ENCODE measurements at places on chromosomes 4 and X.

GRCh38 chrX:3638280-3638873, 75.1 kb downstream of the PRKX start:
- DNase-seq = no peak

DNA sequence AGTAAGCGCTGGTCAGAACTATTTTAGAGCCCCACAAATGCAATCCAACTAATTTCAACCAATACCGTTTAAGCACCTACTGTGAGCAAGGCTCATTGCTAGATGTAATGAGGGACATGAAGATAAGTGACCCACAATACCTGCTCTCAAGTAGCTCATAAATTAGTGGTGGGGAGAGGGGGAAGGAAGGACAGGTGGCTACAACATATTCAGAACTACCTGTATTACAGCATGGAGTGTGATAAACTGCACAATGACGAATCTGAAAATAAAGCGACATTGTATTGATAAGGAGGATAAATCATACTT, 311.6 kb upstream of the DIAPH2 start:
- DNase-seq = no peak

GRCh38 chr4:148481636-148482035, 39.4 kb upstream of the NR3C2 start:
- DNase-seq = no peak

DNA sequence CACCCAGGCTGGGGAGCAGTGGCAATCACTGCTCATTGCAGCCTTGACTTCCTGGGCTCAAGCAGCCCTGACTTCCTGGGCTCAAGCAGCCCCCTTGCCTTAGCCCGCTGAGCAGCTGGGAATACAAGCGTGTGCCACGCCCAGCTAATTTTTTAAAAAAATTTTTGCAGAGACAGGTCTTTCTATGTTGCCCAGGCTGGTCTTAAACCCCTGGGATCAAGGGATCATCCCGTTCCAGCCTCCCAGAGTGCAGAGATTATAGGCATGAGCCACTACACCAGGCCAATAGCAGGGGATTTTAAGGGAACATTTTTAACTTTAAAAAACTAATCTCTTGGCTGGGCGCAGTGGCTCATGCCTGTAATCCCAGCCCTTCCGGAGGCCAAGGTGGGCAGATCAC, 5.3 kb upstream of the SLC34A2 start:
- DNase-seq = no peak

DNA sequence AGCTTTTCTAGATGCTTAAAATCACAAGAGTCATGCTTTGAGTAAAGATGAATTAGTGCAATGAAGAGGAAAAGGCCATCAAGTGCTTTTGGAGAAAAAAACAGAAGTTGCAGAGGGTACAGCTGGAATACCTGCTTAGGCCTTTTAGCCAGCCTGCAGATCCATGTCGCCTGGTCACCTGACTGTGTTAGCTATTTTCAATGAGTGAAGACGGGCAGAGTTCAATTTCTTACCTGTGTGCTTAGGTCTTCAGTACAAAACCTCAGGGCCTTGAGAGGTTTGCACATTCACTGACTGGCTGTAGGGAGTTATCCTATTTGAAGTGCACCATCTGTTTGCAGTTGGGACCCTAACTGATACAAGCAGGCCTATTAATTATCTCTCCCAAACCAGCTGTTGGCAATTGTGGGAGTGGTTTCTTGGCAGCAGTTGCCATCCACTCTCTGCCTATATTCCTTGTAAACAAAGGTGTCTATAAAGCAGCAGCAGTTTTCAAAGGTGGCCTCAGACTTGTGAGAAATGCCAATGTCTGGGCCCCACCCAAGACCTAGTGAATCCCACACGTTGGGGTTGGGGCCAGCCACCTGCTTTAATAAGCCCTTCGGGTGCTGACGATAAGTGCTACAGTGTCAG, 16.3 kb upstream of the FAT1 start:
- no peak for DNase-seq

GRCh38 chr4:183986971-183987946, 82.2 kb downstream of the STOX2 start:
- peak; percentile 88 for DNase-seq

GRCh38 chr4:184279496-184280061, 61.9 kb upstream of the ENPP6 start:
- DNase-seq = no peak

DNA sequence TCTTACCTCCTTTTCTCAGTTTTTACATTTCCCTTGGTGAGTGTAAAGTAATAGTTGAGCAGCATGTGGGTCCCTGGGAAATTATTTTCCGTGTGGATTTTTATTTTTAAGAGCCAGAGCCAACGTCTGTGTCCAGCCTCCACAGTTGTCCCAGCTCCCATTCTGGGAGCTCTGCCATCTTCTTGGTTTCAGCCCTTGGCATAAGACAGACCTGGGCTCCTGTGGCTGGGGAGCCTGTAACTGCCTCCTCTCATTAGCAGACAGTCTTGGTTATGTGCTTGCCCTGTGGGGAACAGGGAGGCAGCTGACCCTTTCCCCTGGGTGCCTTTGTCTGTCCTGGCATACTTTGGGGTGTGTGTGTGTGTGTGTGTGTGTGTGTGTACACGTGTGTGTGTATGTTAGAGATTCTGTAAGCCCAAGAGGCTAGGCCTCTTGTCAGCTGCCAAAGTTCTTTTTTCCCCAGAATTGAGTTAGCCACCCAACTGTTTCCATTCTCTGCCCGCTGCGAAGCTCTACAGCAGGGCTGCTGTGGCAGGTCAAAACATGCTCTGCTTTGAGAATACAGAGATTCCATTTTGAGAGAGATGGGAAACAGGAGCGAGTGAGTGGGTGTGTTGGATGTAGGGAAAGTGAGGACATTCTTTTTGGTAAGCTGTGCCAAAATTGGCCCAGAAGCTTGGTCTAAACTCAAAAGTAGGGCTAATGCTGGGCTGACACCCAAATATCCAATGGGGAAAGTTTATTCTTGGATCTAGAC, 140.7 kb downstream of the TMEM164 start:
- DNase-seq = no peak

DNA sequence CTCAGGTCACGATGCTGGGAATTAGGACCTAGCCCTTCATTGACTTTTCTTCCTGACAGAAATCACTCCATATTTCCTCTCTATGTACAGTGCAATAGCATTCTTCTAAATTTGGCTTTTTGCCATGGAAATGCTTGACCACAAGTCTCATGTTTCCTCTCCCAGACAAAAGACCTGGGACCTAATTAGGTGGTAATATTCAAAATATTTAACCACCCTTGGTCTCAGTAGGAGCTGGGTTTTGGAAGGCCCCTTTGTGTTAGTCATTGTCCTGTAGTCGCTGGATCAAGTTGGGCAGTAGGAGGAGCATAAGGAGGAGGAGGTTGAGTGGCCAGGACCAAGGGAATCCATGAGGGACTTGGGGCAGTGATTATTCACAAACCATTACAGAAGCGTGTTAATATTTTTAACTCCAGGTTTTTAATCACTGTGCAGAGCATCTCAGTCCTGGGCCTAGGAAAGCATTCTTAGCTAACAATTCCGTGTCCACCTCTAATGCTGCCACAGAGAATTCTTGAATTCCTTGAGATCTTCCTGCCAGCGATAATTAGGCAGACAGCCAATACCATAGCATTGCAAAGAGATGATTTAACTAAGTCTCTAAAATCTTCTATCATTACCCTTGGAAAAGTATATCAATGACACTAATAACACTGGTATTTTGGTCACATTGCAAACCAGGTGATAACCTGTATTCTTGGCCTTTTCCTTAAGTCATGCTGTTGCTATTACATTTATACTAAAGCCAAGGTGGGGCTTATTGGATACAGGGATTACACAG, 25.0 kb upstream of the SHROOM4 start:
- DNase-seq = no peak

DNA sequence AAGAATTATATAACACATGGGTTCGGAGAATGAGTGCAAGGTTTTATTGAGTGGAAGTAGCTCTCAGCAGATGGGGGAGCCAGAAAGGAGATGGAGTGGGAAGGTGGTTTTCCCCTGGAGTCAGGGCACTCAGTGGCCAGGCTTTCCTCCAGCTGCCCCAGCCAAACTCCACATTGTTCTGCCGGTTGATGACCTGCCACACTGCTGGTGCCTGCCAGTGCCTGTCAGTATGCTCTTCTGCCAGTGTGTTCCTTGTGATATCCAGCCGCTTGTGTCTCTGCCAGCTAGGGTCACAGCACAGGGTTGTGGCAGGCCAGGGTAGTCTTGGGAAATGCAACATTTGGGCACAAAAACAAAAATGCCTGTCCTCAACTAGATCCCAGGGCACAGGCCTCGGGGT, 604.8 kb upstream of the TECRL start:
- peak; percentile 22 for DNase-seq

DNA sequence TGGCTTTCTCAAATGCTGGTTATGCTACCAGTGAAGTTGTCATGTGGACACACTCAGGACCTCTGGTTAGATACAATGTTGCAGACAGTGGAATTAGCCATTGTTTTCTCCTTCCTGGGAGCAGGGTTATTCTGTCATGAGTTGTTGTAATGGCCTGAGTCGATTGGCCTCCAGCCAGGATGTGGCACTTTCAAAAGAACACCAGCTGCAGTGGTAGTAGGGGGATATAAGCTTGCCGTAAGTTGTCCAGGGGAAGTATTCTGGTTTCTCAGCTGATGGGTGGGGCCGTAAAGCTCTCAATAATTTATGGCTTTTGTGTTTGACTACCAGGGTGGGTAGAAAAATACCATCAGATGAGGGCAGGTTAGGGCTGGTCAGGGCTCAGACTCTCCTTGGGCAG, 697.5 kb upstream of the GNPDA2 start:
- DNase-seq = no peak

GRCh38 chr4:13984991-13985800, 357.7 kb upstream of the BOD1L1 start:
- no peak for DNase-seq

DNA sequence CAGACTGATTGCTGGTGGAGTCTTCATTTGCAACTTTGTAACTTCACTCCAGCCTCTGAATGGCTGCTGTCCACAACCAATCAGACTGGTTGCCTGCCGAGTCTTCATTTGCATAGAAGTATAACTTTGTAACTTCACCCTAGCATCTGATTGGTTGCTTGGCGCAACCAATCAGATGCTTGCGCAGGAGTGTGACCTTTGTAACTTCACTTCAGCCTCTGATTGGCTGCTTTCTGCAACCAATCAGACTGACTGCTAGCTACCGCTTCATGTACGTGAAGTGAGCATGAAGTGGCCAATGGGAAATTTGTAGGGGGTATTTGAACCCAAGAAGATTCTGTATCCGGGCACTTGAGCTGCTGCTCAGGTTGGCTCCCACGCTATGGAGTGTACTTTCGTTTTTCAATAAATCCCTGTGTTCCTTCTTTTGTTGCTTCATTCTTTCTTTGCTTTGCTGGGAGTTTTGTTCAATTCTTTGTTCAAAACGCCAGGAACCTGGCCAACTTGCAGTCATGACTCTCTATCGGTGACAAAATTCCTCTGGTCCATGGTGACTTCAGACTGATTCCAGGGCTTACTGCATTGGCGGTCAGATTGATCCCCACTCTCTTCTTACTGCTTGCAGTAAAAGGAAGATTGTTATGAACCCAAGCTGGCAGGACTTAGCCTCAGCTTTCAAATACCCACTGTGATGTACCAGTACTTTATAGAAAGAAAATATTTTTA, 46.4 kb upstream of the FGG start:
- DNase-seq = no peak

DNA sequence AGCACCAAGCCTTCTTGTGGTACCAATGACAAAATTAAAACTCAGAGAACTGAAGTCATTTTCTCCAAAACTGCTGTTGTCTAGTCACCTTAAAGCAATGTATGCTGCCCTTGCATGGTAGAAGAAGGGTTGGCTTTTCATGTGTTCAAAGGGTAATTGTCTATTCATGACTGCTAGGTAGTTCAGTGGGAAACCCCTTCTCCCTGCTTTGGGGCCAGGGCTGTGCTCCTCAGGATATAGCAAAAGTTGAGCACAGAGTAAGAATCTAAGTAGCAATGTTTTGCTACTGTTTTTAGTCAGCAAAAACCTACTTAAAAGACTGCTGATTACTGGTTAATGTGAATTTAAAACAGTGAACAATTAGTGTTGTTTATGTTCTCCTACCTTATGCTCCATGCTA, 30.8 kb upstream of the FAM9B start:
- DNase-seq = no peak

- no peak for DNase-seq
Observed at GRCh38 chr4:101689220-101689619, 101.3 kb upstream of the BANK1 start.

DNA sequence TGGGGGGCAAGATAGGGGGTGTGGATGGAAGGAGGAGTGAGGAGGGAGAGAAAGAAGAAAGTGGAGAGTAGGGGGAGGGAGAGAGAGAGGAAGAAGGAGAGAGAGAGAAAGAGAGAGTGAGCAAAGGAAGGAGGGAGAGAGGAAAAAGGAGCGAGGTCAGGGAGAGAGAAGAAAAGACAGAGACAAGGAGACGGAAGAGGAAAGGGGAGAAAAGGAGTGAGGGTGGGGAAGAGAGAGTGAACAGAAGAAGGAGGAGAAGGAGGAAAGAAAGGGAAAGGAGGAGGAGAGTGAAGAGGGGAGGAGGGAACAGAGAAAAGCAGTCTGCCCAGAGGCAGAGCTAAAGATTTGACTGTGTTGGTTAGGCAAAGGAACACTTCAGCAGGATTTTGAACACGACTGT, 181.6 kb downstream of the MID1IP1 start:
- no peak for DNase-seq

DNA sequence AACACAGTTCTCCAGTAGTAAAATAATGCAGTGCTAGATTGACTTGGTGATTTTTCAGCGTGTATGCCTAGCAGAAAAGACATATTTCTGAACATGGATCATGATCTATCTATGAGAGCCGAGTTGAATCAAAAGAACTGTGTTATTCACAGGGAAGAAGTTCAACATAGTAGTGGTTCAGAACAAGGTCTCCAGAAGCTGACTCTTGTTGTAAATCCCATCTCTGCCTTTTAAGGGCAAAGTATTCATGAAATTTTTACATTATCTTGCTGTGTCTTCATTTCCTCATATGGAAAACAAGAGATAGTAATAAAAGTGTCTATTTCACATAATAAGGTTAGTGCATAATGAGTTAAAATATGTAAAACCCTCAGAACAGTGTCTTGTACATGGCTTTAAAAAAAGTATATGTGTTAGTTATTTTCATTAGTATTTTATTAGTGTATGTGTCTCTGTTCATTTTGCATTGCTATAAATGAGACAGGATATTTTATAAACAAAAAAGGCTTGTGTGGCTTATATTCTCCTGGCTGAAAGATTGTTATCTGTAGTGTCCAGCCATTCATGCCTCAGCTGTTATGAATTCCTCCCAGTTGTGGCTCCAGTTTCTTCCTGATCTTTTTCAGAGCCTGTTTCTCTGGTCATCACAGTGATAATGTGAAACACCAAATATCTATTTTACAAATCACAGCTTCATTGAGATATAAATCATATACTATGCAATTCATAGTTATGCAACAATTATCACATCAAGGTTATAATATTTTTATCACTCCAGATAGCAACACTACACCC, 1351.2 kb downstream of the STIM2 start:
- DNase-seq = no peak

Measured in right cardiac atrium (tissue), 5 donors.